ENCODE measurements at places on chromosomes 5 and 9.

DNA sequence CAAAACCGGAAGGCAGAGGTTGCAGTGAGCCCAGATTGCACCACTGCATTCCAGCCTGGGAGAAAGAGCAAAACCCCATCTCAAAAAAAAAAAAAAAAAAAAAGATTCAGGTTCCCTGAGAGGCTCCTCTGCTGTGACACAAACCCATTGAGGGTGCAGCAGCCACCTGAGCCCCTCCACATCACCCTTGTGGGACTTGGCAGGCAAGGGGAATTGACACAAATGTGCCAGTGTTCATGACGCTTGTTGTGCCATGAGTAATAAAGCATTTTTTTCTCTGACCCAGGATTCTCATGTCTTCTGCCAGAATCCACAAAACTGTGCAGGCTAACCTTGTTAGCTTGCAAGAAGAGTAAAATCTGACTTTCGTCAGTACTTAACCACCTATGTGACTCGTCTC lies 149.6 kb downstream of the TTC39B start:
- DNase-seq = no peak

DNA sequence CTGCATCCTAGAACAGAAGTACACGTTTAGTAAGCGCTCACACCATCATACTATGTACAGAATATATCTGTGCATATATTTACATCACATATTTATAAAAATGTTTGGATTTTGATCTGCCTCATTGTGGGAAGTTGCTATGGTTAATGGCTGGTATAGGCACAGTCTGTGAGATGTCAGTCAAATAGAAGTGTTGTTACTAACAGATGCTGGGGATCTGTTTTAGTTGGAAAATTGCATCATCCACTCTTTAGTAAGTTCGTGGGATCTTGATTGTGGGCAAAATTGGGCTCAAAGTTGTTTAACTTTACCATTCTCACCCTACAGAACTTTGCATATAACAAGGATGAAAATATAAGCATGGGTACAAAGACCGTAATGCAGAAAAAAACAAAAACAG lies 76.4 kb upstream of the DPYSL3 start:
- DNase-seq = no peak

DNA sequence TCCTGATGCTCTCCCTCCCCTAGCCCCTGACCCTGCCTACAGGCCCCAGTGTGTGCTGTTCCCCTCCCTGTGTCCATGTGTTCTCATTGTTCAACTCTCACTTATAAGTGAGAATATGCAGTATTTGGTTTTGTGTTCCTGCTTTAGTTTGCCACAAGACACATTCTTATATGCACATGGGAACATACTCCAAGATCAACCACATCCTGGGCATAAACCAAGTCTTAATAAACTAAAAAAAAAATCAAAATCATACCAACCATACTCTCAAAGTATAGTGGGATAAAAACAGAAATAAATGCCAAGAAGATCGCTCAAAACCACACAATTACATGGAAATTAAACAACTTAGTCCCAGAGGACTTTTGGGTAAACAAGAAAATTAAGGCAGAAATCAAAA lies 11.2 kb upstream of the ZCCHC9 start:
- DNase-seq = no peak

DNA sequence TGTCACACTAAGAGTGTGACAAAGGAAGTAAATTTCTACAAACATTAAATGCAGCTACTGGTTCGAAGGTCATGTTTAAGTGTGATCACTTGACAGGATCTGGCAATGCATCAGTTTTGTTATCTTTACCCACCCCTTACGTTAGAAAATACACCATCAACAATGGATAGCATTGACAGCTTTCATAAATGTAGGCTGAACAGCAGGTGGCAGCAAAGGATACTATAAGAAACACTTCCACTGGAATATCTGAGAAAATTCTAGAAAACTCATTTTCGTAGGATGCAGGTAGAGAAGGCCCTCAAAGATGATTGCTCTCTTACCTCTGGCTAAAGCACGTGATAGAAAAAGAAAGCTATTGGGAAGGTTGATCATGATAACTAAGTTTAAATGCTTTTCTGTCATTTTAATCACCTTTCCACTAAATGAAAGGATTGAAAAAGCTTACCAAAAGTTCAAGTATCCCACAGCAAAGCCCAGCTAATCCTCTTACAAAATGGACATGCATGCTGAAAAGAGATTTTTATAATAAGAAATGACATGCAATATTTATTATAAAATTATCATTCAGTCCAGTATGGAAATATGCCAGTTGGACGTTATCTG lies 292.5 kb downstream of the PARP8 start:
- DNase-seq = no peak

DNA sequence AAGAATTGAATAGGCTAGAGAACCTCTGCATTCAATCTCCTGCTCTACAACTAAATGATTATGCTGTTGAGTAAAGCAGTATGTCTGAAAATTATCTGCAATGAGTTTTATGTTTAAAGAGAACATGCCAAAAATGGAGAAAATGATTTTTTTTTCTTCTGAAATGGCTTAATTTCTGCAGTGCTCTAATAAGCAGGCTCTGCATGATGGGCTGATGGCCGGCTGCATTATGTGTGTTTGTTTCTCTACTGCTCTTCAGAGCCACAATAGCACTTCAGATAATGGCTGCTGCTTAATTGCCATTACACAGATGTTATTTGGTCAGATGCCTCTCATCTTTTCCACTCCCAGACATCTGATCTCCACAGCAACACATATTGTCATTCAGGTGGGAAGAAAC lies 286.4 kb upstream of the DMAC1 start:
- DNase-seq = no peak
